ENCODE measurements at places on chromosomes 3 and 15.

DNA sequence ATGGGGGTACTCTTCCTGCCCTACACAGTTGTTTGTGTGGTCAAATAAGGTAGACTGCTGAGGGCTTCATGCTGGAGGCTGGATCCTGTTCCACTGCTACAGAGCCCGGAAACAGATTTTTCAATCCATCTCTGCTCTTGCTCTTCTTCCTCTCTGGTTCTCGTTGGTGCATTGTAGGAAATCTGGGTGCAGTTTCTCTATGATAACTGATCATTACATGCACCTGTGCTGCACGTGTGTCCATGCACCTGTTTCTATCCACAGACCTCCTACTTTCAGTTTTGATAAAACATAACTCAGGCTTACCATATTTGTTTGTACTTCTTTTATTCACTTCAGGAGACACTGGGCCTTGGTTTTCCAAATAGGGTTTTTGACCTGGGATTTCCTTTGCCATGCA, 21.3 kb downstream of the MINAR1 start:
- no peak overlapping the region for H3K4me3 ChIP-seq
- H3K27ac ChIP-seq = no peak overlapping the region

- no peaks in the 10 kb centered on the region for H3K27me3 ChIP-seq
- no peak overlapping the region for H3K27ac ChIP-seq
- H3K36me3 ChIP-seq = no peaks in the 10 kb centered on the region
- DNase-seq = no peak
Observed at GRCh38 chr15:47212222-47213010, 504.9 kb upstream of the SEMA6D start.

GRCh38 chr15:84727429-84727828, 11.5 kb upstream of the SEC11A start:
- H3K27me3 ChIP-seq = no peaks in the 10 kb centered on the region
- H3K36me3 ChIP-seq = no peaks in the 10 kb centered on the region
- no peak overlapping the region for H3K27ac ChIP-seq
- no peak for DNase-seq
- H3K4me1 ChIP-seq = peaks cover 9% of the 10 kb centered on the region

DNA sequence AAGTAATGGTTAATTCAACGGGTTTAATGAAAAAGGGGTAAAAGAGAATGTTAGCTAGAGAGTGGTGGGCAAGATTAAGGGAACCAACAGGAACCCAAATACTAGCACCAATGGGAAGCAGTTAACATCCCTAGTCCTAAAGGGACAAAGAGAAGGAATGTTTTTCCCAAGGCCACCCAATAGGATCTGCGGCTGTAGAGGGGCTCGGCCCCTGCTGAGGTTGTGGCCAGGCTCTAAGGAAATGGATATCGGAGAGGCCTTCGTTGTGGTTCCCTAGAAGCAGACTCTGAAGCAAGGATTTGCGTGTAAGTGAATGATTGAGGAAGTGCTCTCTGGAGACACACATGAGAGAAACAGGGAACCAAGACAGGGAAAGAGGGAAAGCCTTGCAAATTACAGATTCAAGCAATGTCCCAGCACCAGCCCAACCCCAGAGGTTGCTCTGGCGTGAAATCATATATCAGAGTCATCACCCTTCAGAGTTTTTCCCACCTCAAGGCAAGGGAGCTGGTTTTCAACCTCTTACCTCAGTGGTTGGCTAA, 83.6 kb upstream of the TNIK start:
- no peak overlapping the region for H3K27ac ChIP-seq
- DNase-seq = no peak
- H3K36me3 ChIP-seq = no peaks in the 10 kb centered on the region
- no peaks in the 10 kb centered on the region for H3K27me3 ChIP-seq
- H3K4me3 ChIP-seq = no peak overlapping the region

DNA sequence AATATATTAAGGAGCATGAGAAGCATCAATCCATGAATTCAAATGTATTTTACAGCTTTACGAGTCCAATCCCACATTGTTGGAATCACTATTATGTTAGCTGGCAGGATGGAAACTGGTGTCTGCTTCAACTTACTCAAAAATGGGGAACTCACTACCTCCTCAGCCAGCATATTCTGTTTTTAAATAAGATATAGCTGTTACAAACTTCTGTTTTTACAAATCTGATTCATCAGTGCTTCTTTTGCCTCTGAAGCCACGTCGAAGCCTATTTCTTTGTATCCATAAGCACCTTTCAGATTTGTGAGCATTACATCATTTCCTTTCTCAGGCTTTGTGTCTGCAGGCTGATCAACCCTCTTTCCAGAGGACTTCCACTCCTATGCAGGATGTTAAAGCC, 105.9 kb downstream of the TPRG1 start:
- no peak overlapping the region for H3K27ac ChIP-seq
- no peaks in the 10 kb centered on the region for H3K36me3 ChIP-seq
- peaks cover 20% of the 10 kb centered on the region for H3K4me1 ChIP-seq
- H3K4me3 ChIP-seq = no peak overlapping the region
- H3K27me3 ChIP-seq = no peaks in the 10 kb centered on the region
- no peak for DNase-seq

GRCh38 chr15:92839696-92840095, 60.4 kb upstream of the CHD2 start:
- H3K27me3 ChIP-seq = no peaks in the 10 kb centered on the region
- H3K27ac ChIP-seq = no peak overlapping the region
- no peaks in the 10 kb centered on the region for H3K36me3 ChIP-seq
- H3K4me3 ChIP-seq = no peak overlapping the region
- DNase-seq = no peak
- H3K4me1 ChIP-seq = no peaks in the 10 kb centered on the region

GRCh38 chr3:193964517-193964880, 171.4 kb upstream of the HES1 start:
- DNase-seq = no peak
- no peaks in the 10 kb centered on the region for H3K36me3 ChIP-seq
- H3K27me3 ChIP-seq = no peaks in the 10 kb centered on the region
- no peaks in the 10 kb centered on the region for H3K4me1 ChIP-seq

- DNase-seq = no peak
- no peaks in the 10 kb centered on the region for H3K4me1 ChIP-seq
Observed at GRCh38 chr3:131282379-131282778, 99.2 kb upstream of the NUDT16 start.

- no peaks in the 10 kb centered on the region for H3K27me3 ChIP-seq
- DNase-seq = no peak
- peak overlapping the region; percentile 78 for H3K27ac ChIP-seq
Observed at GRCh38 chr3:32780071-32780734, 37.6 kb upstream of the TRIM71 start.

DNA sequence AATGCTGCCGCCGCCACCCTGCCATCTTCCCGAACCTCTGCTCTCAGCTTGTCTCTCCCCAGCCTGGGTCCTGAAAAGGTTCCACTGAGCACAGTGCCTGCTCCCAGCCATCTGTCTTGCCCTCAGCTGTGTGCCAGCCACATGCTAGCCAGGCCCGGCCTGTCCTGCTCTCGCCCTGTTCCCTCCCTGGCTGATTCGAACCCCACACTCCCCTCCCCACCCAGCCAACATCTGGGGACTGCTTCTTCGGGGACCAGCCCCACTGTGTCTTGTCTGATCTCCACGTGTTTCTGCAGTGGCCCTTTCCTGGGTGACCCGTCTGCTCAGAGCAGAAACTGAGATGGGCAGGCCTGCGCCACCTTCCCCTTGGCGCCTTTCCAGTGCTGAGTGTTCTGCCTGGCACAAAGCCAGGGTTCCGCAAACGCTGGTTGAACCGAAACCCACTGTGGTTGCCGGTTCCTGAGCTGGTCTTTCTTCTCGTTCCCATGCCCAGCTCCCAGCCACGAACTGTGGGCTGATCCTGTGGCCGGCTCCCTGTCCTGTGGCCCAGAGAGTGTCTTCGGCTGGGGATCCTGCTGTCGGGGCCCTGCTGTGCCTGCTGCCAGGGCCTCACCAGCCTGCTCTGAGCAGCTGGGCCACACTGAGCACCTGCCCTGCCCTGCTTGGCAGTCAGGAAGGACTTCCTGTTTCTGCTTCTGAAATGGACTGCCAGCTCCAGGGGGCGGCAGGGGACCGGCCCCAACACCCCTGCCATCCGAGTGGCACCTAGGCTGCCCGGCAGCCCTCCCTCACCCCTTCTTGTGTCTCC, 62.7 kb upstream of the KLF13 start:
- H3K27me3 ChIP-seq = no peaks in the 10 kb centered on the region
- H3K4me1 ChIP-seq = peaks cover 2% of the 10 kb centered on the region
- H3K4me3 ChIP-seq = no peak overlapping the region
- H3K36me3 ChIP-seq = no peaks in the 10 kb centered on the region
- no peak overlapping the region for H3K27ac ChIP-seq
- no peak for DNase-seq

DNA sequence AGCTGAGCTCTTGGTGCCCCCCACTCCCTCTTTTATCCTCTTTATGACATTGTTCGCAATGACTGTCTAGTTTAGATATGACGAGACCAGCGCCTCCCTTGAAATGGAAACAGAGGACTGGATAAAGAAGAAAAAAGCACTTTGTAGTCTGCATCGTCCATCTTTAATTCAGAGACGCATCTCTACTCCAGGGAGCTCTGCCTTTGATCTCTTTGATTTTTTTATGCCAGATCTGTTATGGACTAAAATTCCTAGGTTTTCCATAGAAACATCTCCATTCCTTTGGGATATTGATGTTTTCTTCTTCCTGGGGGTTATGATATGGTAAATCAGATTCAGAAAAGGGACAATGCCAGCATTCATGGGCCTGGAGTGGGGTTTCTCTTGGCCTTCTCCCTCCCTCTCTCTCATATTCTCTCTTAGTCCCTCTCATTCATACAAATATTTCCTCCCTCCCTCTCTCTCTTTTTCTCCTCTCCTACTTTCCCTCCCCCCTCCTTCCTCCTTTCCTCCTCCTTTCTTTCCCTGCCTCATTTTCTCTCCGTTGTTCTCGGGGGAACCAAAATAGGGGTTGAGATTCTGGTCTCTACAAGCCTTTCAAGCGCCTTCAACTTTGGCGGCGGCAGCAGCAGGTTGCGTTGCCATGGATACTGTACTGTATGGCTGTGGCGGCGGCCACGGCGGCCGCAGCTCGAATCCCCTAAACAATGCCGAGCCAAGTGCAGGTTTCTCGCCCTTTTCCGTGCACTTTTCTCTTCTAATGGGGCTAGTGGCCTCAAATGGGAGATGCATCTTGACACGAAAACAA, 45.5 kb downstream of the ZIC4 start:
- no peak for DNase-seq
- H3K36me3 ChIP-seq = no peaks in the 10 kb centered on the region
- H3K27me3 ChIP-seq = peaks cover 8% of the 10 kb centered on the region
- H3K4me3 ChIP-seq = no peak overlapping the region
- H3K27ac ChIP-seq = no peak overlapping the region

- H3K27me3 ChIP-seq = no peaks in the 10 kb centered on the region
- peak overlapping the region; percentile 76 for H3K27ac ChIP-seq
- no peak overlapping the region for H3K4me3 ChIP-seq
- H3K36me3 ChIP-seq = no peaks in the 10 kb centered on the region
- DNase-seq = peak; percentile 92
- H3K4me1 ChIP-seq = peaks cover 94% of the 10 kb centered on the region
Observed at GRCh38 chr3:16143861-16144447, 30.5 kb upstream of the GALNT15 start.

GRCh38 chr15:57548835-57549234, 42.9 kb upstream of the MYZAP start:
- H3K27ac ChIP-seq = no peak overlapping the region
- H3K36me3 ChIP-seq = no peaks in the 10 kb centered on the region
- no peaks in the 10 kb centered on the region for H3K27me3 ChIP-seq
- DNase-seq = no peak
- H3K4me1 ChIP-seq = peaks cover 26% of the 10 kb centered on the region
- H3K4me3 ChIP-seq = no peak overlapping the region

DNA sequence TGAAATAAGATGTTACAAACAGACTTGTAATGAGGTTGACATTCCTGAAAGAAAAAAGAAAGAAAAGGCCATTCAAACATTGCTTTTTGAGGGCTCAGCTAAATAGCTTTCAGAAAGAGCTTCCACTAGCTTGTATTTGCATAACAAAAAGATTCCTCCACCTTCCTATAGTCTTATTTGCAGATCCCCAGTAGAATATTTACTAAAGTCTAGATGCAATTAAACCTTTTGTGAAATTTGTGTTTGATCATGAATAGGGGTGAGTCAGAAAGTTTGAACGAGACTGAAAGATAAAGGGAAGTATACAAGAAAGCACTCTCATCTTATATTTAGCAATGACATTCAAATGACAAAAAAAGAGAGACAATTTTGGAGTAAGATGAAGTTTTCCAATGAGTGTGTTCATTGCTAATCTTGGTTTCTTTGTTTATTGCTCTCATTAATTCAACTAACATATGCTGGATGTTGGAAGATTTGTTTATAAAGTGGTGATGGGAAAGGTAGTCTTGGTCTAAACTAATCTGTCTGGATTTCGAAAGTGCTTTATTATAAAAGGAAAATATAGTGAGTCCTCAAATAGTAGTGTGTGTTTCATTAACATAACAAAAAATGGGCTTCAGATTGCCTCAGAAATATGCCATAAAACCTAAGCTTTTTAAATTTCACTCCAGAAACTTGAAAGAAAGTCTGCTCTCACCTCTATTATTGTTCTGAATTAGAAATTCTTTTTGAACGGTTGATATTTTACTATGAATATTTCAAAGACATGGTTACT, 9.1 kb upstream of the CADPS start:
- H3K4me1 ChIP-seq = no peaks in the 10 kb centered on the region
- no peak for DNase-seq
- no peaks in the 10 kb centered on the region for H3K36me3 ChIP-seq

DNA sequence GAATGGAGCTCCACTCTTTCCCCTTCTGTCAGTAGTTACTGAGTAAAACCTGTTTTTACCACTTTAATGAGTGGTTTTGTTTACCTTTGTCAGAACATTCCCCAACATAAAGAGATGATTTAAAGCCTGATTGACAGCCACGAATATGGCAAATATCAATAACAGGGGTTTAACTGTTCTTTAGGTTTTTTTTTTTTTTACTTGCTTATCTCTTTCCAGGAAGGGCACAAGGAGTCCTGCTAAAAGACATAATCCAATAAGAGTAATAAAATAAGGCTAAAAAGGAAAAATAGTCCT, 11.5 kb upstream of the UBE2Q2 start:
- no peaks in the 10 kb centered on the region for H3K27me3 ChIP-seq
- no peak overlapping the region for H3K27ac ChIP-seq
- H3K4me1 ChIP-seq = no peaks in the 10 kb centered on the region
- DNase-seq = no peak

DNA sequence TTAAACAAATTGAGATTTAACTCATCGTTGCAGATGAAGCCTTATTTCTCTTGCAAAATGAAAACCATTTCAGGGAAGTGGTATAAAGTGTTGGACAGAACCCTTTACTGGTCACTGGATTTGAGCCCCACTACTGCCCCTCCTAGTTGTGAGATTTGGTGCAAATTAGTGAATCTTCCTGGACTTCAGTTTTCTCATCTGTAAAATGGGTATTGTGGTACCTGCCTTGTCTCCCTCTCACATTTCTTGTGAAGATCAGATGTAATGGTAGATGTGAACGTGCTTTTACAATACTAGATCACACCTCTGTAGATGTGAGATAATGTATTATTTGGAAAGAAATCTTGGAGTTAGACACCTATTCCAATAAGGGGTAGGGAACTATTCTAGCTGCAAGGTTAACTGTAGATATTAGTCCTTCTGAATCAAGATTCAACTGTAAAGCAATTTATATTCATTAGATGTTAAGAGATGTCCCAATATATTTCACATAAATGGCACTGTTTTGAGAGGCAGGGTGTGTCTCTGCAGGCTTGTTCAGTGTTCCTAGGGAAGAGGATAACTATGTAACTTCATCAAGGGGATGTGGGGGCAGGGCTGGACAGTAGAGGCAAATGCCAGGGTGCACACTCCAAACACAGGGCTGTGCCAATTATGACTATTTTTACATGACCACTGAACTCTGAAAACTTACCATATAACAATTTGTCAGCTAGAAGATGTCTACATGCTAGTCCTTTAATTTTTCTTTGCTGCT, 112.4 kb upstream of the PFN2 start:
- DNase-seq = peak; percentile 31
- peak overlapping the region; percentile 14 for H3K4me3 ChIP-seq
- H3K36me3 ChIP-seq = no peaks in the 10 kb centered on the region
- H3K27me3 ChIP-seq = no peaks in the 10 kb centered on the region

Data from SJSA1 (cell line).